ENCODE measurements at places on chromosomes 5 and 9.

DNA sequence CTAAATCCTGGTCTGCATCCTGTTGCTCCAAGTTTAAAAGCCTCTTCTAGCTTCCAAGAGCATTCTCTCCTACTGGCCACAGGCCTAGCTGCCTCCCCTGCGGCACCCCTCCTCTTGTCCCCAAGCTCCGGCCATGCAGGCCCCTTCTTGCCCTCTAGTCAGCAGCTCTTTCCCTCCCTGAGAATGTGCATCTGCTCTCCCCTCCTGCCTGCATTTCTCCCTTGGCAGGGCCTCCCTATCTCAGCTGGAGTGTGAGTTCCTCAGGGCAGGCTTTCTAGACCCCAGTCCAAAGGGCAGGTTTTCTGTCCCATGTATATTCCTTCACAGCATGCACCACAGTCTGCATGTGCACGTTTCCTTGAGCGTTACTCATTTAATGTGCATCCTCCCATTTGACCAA is 24.6 kb upstream of the BARX1 start:
- no peak overlapping the region for H3K27ac ChIP-seq
- H3K36me3 ChIP-seq = no peaks in the 10 kb centered on the region
- no peak overlapping the region for H3K4me3 ChIP-seq

- H3K36me3 ChIP-seq = no peaks in the 10 kb centered on the region
- no peak for DNase-seq
- H3K27ac ChIP-seq = no peak overlapping the region
- H3K4me1 ChIP-seq = no peaks in the 10 kb centered on the region
These were observed 452.9 kb upstream of the DMAC1 start for GRCh38 chr9:8252445-8252844.

DNA sequence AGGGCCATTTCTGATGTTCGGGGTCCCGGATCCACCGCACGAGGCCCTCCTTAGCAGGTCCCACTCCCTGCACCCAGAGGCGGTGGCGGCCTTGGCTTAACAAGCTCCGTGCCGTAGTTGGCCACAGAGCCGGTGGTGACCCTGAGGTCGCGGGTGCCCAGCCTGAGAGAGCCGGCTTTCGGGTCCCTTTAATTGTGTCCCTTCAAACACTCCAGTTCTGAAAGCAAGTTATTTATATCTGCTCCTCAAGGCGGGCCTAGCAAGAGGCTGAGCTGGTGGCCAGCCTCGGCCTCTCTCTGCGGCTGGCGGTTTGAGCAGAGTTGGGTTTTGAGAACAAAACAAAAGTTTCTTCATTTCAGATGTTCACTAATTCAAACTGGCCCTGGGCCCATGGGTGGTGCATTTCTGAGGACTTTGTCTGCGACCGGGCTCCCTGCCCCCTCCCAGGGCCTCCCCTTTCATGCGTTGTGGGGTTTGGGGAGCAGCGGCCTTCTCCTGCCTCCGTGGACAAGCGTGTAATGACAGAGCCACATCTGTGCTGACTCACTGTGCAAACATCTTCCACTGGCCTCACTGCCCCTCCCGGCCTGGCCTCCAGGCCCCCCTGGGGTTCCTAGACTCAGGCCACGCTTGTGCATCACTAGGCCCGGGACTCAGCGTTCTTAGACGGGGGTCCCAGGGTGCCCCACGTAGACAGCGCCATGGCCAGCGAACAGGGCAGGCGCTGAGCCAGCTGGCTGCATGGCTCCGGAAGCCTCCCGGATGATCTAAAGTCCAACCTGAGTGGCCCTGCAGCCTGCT is 49.4 kb upstream of the COL5A1 start:
- peaks cover 8% of the 10 kb centered on the region for H3K27me3 ChIP-seq
- H3K4me1 ChIP-seq = no peaks in the 10 kb centered on the region
- H3K27ac ChIP-seq = no peak overlapping the region

DNA sequence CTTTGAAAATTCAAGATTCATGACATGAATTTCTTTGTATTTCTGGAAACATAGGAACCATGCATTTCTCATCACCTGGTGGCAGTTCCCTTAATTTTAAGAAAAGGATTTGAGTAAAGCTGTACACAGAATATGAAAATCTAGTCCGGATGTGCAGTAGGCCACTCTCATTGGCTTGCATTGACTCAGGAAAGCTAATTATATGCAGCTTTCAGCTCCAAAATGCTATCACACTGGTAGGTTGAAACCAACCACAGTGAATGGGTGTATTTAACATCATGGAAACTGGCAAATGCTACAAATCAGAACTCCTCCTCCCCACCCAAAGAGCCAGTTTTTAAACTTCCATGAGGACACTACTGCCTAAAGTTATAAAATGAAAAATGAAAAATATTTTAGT is 161.6 kb upstream of the FBXL17 start:
- H3K4me1 ChIP-seq = no peaks in the 10 kb centered on the region
- no peaks in the 10 kb centered on the region for H3K36me3 ChIP-seq
- H3K4me3 ChIP-seq = no peak overlapping the region
- H3K27ac ChIP-seq = no peak overlapping the region

DNA sequence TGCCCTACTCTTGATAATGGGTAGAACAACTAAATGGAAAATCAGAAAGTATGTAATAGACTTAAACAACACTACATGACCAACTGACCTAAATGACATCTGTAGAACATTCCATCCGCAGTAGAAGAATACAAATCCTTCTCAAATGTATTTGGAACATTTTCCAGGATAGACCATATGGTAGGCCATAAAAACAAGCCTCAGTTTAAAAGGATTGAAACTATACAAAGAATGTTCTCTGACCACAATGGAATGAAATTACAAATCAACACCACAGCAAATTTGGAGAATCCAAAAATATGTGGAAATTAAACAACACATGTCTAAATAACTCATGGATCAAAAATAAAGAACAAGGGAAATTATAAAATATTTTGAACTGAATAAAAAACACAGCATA is 189.2 kb downstream of the NDUFS4 start:
- H3K4me3 ChIP-seq = no peak overlapping the region
- no peaks in the 10 kb centered on the region for H3K4me1 ChIP-seq
- peaks cover 4% of the 10 kb centered on the region for H3K36me3 ChIP-seq
- no peak for DNase-seq
- H3K27ac ChIP-seq = no peak overlapping the region
- no peaks in the 10 kb centered on the region for H3K27me3 ChIP-seq

DNA sequence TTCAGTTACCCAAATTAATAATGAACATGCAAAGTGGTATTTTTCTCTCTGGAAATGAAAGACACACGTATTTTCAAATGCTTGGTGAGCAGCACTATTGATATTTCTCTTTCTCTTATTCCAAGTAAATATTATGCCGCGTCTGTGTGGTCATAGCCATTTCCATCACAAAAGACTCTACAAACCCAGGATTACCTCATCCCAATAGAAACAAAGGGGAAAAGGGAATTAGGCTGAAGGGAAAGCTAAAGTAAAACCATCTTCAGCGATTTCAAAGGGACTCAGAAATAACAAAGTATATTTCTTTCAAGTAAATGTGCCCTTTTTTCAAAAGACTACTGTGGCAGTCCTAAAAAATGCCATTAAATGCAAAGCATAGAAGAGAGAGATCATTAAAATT is 62.0 kb upstream of the FST start:
- H3K4me3 ChIP-seq = no peak overlapping the region
- no peaks in the 10 kb centered on the region for H3K27me3 ChIP-seq
- DNase-seq = no peak
- no peak overlapping the region for H3K27ac ChIP-seq

GRCh38 chr5:32543291-32543690 is 42.1 kb upstream of the SUB1 start:
- H3K4me3 ChIP-seq = no peak overlapping the region
- H3K27ac ChIP-seq = no peak overlapping the region
- peaks cover 44% of the 10 kb centered on the region for H3K4me1 ChIP-seq
- peaks cover 27% of the 10 kb centered on the region for H3K36me3 ChIP-seq

DNA sequence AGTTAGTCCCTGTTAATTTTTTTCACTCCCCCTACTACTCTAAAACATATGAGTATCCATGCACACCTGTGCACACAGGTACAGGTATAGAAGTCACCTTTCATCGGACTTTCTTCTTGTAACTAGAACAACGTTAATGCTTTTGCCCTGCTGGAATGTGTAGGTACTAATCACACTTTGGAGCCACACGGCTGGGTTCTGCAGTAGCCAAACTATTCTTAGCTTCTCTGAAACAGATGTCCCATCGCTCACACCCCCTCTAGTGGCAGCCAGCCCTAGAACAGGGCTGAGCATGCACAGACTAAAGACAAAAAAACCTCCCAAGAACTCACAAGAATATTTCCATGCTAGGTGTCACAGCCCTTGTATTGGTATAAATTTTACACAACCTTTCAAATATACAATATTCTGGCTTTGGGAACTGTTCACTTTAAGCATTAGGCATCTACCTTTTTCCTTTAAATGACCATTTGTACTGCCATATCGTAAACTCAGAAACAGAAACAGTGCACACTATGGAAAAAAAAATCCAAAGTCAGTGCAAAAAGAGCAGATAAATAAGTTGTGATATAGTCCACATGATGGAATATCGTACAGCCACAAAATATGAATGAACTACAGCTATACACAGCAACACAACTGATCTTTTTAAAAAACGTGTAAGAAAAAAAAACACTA is 64.0 kb downstream of the RETREG1 start:
- H3K4me1 ChIP-seq = peaks cover 30% of the 10 kb centered on the region
- peak overlapping the region; percentile 45 for H3K27ac ChIP-seq
- H3K4me3 ChIP-seq = no peak overlapping the region
- peaks cover 5% of the 10 kb centered on the region for H3K36me3 ChIP-seq
- DNase-seq = peak; percentile 81

DNA sequence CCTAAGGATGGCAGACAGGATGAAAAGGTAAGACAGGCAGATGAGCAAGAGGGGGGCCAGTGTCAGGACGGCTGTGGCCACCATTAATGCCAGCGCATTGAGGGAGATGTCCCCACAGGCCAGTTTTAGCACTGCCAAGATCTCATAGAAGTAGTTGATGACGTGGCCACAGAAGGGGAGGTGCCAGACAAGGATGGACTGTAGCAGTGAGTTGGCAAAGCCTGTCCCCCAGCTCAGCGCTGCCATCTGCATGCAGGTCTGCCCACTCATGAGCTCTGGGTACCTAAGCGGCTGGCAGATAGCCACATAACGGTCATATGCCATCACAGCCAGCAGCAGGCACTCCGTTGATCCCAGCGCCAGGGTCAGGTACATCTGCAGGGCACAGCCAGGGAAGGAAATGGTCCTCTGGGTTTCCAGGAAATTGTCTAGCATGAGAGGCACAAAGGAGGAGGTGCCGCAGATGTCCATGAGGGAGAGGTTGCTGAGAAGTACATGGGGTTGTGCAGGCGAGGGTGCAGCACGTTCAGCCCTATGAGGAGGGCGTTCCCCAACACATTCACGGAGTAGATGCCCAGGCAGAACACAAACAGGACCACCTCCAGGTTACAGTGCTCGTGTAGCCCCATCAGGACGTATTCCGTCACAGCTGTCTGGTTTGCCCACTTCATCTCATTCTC is 10.8 kb downstream of the OR13J1 start:
- peak; percentile 45 for DNase-seq
- H3K4me3 ChIP-seq = no peak overlapping the region
- no peaks in the 10 kb centered on the region for H3K4me1 ChIP-seq
- no peak overlapping the region for H3K27ac ChIP-seq
- peaks cover 5% of the 10 kb centered on the region for H3K27me3 ChIP-seq

GRCh38 chr5:77328930-77329647 is 118.6 kb downstream of the PDE8B start:
- no peak for DNase-seq
- H3K27ac ChIP-seq = peak overlapping the region; percentile 80
- H3K4me1 ChIP-seq = peaks cover 16% of the 10 kb centered on the region
- peaks cover 12% of the 10 kb centered on the region for H3K27me3 ChIP-seq
- no peaks in the 10 kb centered on the region for H3K36me3 ChIP-seq

GRCh38 chr9:115202960-115203751 is 85.2 kb upstream of the TNC start:
- no peak overlapping the region for H3K27ac ChIP-seq
- H3K36me3 ChIP-seq = no peaks in the 10 kb centered on the region
- peaks cover 36% of the 10 kb centered on the region for H3K27me3 ChIP-seq
- peaks cover 25% of the 10 kb centered on the region for H3K4me1 ChIP-seq

DNA sequence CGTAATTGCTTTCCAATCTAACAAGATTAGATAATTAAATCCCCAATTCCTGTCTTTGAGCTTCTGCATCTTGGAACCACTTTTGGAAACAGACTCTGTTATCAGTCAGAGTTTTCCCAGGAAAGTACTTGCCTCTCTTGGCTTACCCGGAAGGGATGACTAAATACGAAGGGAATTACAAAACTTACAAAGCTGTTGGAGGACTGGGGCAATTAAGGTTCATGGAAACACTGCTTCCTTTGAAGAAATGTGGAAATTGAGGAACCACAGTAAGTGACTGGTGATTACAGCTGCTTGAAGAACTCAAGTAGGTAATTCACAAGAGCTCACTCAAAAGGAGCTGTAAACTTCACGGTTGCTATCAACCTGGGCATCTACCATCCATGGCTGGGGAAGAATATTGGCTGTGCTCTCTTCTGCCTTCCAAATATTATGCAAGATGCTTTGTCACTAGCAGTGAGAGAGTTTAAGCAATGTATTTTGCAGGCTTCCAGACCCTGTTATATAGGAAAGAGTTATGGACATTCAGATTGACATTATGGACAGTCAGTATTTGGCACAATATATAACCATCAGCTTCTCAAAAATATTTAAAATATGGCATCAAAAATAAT is 104.6 kb upstream of the MAN2A1 start:
- no peak for DNase-seq
- no peak overlapping the region for H3K4me3 ChIP-seq
- no peak overlapping the region for H3K27ac ChIP-seq
- no peaks in the 10 kb centered on the region for H3K36me3 ChIP-seq

GRCh38 chr9:36358486-36358885 is 41.6 kb downstream of the RNF38 start:
- DNase-seq = no peak
- H3K36me3 ChIP-seq = peaks cover 8% of the 10 kb centered on the region
- peak overlapping the region; percentile 13 for H3K27ac ChIP-seq
- H3K27me3 ChIP-seq = no peaks in the 10 kb centered on the region
- no peak overlapping the region for H3K4me3 ChIP-seq
- peaks cover 4% of the 10 kb centered on the region for H3K4me1 ChIP-seq

GRCh38 chr9:18501949-18502348 is 28.0 kb downstream of the ADAMTSL1 start:
- H3K27ac ChIP-seq = no peak overlapping the region
- no peak overlapping the region for H3K4me3 ChIP-seq
- H3K27me3 ChIP-seq = no peaks in the 10 kb centered on the region
- H3K4me1 ChIP-seq = no peaks in the 10 kb centered on the region
- no peak for DNase-seq

GRCh38 chr9:130599625-130600024 is 20.2 kb downstream of the FUBP3 start:
- no peak overlapping the region for H3K4me3 ChIP-seq
- H3K27me3 ChIP-seq = no peaks in the 10 kb centered on the region
- peaks cover 43% of the 10 kb centered on the region for H3K36me3 ChIP-seq
- H3K27ac ChIP-seq = no peak overlapping the region

DNA sequence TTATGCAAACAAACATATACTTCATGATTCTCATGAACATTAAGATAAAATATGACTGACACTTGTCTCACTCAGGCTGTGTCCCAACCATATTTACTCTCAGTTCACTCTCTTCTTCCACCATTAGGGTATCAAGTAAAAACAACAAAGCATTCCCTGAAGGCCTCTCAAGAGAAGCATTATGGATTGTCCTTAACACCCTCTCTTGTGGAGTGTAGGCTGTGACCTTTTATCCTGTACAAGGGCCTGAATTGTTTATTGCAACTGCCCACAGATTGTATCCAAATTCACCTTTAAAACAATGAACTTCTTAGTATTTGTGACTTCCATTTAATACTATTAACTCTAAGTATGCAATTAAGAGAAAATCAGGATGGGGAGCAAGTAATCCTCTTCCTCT is 78.1 kb downstream of the RICTOR start:
- H3K4me1 ChIP-seq = peaks cover 14% of the 10 kb centered on the region
- H3K27me3 ChIP-seq = no peaks in the 10 kb centered on the region
- no peak for DNase-seq
- H3K27ac ChIP-seq = no peak overlapping the region
- H3K4me3 ChIP-seq = no peak overlapping the region

Measured in activated CD4-positive, alpha-beta T cell treated with anti-CD3 and anti-CD28 coated beads for 36 hours (primary cell).